ENCODE measurements at places on chromosomes 11 and 22.

GRCh38 chr22:43860831-43861230 is 1.5 kb downstream of the SULT4A1 start:
- DNase-seq: no peak

DNA sequence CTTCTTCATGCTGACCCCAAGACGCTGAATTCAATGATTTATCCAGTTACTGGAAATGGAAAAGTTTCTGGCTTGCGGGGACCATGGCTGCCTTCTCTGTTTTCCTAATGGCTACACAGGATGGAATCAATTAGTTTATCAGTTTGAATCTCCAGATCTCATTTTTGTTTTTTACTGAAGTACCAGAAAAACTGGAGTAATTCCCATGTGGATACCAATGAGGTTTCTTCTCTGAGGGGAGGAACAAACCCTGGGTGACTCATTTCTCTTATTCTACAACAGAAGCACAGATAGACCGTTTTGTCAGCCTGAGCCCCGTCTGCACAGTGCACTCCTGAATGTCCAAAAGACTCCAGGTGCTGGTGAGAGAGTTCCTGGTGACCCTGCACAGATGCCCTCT is 3.4 kb downstream of the ZNF195 start:
- DNase-seq: no peak

DNA sequence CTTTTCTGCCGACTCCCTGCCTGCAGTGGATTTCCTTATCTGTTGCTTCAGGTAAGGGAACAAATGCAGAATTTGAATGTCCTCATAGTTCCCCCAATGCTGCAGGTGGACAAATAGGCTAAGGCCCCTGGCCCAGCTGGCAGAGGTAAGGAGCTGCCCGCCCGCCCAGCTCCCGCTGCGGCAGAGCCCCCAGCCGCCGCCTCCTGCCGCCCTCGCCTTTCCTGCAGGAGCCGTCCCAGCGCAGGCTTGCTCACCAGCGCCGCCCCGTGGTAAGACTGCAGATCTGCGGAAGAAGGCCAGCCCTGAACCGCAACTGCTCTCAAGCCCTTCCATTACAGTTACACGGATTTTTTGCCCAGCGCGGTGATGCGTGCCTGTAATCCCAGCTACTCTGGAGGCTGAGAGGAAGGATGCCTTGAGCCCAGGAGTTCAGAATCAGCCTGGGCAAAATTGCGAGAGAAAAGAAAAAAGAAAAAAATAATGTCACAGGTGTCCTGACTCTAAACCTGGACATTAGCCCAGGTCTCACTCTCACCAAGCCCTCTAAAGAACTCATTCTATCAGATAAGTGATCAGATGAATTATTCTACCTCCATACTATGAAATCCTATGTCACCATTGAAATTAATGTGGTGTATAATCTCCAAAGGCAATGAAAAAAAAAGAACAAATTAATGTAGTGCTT is 51.2 kb upstream of the EMID1 start:
- peak; percentile 44 for DNase-seq

DNA sequence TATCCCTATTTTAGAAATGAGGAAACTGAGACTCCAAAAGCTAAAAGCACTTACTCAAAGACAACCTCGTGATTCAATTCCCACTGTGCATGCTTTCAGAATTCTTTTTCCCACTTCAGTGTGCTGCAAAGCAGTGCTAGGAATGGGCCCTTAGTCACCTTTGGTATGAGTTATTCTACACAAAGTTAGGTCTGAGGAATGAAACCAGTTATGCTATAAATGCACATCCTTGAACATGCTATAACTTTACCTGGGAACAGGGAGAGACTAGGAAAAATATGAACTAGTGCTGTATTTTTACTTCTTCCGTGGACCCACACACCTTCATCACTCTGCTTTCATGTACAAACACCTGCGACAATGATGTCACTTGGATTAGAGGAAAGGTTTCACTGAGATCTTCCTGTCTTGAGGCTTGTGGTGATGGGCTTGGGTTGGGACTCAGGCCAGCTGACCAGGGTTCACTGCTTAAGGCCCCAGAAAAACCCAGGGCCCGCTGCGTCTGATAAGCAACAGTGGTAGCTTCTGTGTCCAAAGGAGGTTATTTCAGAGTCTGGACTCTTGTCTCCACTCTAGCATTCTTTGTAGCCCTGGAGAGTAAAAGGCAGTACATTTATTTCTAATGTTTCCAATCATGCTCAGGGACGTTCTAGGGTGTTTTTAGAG is 81.6 kb downstream of the ZC3H12C start:
- DNase-seq: no peak

GRCh38 chr11:113436672-113437252 is 38.4 kb downstream of the DRD2 start:
- no peak for DNase-seq

DNA sequence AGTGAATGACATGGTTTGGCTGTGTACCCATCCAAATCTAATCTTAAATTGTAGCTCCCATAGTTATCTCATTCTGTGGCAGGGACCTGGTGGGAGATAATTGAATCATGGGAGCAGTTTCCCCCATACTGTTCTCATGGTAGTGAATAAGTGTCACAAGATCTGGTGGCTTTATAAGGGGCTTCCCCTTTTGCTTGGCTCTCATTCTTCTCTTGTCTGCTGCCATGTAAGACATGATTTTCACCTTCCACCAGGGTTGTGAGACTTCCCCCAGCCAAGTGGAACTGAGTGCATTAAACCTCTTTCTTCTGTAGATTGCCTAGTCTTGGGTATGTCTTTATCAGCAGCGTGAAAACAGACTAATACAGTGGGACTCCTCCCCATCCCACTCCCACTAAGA is 11.1 kb downstream of the OR5A2 start:
- DNase-seq: no peak

DNA sequence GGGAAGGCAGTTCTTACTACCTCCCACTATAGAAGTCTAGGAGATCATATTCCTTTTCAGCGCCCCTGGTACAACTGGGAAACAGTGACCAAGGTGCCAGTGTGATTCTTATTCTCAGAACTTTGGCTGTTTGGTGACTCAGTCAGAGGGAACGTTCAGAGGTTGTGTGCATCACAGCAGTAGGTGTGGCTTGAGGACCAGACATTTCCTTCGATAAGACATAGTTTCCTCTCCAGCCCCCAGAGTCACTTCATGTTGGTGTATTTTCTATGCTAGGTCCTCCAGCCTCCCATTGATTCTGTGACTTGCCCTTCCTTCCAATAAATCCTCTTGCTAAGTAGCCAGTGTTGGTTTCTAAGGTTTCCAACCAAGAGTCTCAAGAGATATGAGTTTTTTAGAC is 171.9 kb upstream of the MPPED2 start:
- DNase-seq: no peak

DNA sequence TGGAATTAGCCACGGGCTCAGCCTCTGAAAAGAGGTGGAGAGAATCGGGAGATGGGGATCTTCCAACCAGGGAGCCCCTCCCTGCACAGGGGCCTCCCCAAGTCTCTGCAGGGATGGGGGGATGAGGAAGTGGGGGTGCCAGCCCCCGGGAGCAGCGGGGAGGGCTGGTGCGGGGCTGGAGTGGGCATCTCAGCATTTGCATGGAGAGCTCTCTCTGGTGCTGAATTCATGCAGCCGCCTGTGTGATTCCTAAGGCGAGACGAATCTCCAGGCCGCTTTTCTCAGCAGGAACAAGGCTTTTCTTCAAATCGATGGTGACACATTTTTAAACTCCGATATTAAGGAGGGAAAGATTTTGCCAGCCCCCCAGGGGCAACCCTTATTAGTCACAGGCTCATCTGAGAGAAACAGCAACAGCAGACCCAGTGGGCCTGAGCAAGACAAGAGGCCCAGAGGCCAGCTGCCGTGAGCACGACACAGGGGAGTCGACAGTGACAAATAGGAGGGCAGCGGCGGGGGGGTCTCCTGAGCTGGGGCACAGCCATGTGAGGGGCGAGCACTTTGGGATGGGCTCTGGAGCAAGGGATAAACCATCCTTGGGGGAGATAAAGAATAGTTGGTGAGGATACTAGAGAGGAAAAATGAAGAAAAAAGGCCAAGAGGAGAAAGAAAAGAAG is 29.0 kb downstream of the MACROD1 start:
- DNase-seq: no peak

- peak; percentile 77 for DNase-seq
These were observed 8.1 kb downstream of the SCARF2 start for GRCh38 chr22:20429254-20430100.

DNA sequence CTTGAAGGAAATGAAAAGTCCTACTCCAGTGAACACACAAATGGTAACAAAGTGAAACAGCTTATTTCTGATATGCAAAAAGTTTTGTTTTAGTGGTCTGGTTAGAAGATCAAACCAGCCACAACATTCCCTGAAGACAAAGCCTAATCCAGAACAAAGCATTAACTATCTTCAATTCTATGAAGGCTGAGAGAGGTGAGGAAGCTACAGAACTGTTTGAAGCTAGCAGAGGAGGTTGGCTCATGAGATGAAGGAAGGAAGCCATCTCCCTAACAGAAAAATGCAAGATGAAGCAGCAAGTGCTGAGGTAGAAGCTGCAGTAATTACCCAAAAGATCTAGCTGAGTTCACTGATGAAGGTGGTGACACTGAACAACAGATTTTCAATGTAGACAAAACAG is 168.4 kb downstream of the IGLL1 start:
- DNase-seq: no peak

- DNase-seq: no peak
These were observed at the start of gene SHISAL1 for GRCh38 chr22:44312766-44313165. Gene SHISAL1 (minus strand): TSS chr22:44312951. CDS start chr22:44300945, 12,006 bp downstream.

- no peak for DNase-seq
These were observed at the start of gene KIRREL3 for GRCh38 chr11:127000291-127000968. Gene KIRREL3 (minus strand): TSS chr11:127000770.

DNA sequence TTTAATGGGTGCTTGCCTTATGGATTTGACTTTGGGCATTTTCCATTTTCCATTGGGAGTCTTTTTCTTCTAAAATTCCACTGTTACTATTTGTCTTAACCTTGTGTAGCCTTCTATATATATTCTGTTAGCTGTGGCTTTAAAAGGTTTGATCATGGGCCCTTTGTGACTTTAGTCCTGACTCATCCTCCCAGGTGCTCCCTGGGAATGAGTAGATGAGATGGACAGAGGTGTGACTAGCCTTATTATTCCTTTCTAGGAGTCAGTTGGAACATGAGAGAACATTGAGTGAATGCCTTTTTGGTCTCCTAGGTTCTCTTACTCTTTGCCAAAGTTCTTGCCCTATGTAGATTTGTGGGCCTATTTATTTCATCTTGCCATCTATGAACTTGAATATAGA is 39.0 kb downstream of the DDX10 start:
- DNase-seq: no peak

GRCh38 chr11:2666828-2667570 is 32.8 kb downstream of the KCNQ1OT1 start:
- DNase-seq: no peak

GRCh38 chr11:861105-861479 is 18.4 kb downstream of the TSPAN4 start:
- DNase-seq: no peak

DNA sequence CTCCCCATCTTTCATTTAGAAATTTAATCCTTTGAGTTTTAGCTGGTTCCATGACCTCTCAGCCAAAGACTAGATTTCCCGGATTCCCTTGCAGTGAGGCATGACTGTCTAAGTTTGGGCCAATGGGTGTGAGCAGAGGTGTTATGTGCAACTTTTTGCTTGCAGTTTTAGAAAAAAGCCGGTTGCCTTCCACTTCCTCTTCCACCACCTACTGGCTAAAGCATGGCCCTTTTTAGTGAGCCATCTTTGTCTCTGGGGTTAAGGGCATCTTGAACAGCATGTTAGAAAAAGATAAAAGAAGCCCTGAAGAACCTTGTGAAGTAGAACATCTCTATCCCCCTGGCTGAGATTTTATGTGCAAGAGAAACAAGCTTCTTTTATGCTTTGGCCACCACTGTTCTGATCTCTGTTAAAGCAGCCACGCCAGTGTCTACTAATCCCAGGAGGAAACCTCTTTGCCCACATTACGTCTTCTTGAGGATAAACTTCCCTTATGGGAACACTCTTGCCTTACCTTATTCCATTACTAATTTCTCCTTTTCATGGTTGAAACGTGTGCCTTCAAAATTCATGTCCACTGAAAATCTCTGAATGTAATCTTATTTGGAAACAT is 279.9 kb downstream of the TENM4 start:
- DNase-seq: no peak

- no peak for DNase-seq
These were observed 23.2 kb downstream of the HIPK3 start for GRCh38 chr11:33280411-33280810.

DNA sequence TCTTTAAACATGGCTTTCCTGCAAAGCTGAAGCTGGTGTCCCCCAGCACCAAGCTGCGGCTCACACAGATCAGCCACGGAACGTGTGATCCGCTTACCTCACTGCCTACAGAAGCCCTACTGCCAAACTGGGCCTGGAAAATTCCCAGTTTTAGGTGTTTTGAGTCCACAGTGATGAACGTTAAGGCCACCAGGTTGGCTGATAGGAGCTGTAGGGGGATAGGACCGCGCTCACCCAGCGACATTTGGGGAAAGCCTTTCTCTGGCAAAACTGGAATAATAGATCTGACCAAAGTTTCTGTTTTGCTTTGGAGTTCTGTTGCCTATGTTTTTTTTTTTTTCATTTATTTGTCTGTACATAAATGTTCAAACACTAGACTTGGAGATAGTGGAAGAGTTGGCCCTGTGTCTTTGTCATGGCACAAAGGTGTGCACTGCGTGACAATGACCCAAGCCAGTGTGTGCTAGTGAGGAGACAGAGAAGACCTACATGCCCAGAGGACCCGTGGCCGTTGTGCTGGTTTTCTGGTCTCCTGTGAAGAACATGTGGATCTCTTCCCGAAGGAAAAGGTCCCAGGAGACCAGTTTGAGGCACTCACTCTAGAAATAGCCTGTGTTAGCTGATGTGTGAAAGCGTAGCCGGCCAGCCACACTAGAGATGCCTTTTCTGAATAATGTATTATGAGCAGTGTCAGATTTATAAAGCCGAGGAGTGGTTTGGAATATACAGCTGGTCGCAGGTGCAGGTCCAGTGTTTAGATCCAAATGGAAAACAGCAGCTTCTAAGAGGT is 15.0 kb downstream of the ASPHD2 start:
- no peak for DNase-seq

DNA sequence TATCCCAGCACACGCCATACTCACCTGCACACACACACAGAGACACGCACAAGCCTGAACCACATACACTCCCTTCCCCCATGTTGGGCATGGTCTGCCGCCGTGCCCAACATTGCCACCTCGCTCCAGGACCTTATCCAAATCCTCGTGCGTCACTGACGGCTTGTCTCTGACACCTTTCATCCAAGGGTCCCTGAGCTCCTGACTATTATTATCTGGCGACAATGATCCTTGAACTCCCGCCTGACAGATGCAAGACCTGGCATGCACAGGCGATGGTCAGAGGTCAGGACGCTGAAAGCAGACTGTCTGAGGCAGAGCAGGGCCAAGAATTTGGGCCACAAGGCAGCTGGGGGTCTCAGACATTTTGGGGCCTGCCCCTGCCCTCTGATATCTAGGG is 4.2 kb downstream of the MB start:
- DNase-seq: no peak

- no peak for DNase-seq
These were observed 2.0 kb upstream of the KRTAP5-10 start for GRCh38 chr11:71563406-71563805.

- no peak for DNase-seq
These were observed 4.8 kb upstream of the CHRNA10 start for GRCh38 chr11:3675971-3676370.

GRCh38 chr22:43230971-43231723 is 44.2 kb upstream of the TTLL12 start:
- DNase-seq: peak; percentile 50

Data from CD4-positive, alpha-beta memory T cell (primary cell).